T-helper 1 cell (primary cell): ENCODE measurements at places on chromosomes 12 and 14.

DNA sequence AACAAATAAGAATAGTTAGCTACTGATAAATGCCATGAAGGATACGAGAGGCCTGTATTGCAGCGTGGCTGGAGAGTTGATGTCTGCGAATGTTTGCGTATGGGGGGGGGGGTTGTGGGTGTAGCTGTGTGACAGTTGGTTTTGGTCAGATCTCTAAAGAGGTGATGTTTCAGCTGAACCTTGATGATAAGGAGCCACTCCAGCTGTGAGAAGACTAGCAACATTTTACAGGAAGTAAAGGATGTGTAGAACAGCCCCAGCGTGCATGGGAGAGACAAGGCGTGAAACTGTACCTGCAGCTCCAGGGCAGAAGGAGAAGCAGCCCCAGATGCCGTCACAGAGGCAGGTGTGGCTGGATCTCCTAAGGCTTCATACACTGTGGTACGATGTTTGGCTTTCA lies 416.9 kb downstream of the TMEM132D start:
- no peak for DNase-seq

- DNase-seq = no peak
These were observed 70.2 kb upstream of the TBX5 start for GRCh38 chr12:114476159-114476558.

- DNase-seq = no peak
These were observed 35.2 kb downstream of the SLC8B1 start for GRCh38 chr12:113299619-113300237.

GRCh38 chr12:24378548-24379407 lies 429.3 kb upstream of the SOX5 start:
- no peak for DNase-seq

DNA sequence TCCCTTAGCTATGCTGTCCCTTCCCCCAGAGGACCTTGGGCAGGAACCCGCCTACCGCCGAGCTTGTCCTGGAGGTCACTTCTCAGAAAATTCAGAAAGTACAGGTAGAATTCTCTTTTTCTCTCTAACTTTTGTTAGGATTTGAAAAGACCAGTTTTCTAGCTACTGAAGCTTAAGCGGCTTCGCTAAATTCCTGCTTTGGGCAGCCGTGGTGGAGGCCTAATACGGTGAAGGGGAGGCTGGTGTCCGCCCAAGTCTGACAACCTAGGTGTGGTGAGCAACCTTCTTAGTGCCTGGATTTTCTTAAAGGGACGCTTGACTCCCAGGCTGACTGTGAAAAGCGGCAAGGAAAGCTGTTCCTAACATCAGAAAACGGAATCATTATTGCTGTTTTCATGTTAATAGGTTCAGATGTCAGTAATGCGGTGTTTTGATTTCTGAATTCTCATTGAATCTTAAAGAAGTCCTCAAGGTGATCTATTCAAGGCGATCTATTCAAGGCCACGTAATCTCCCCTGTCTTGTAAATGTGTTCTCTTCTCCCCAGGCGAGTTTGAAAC lies 835 bp downstream of the FGD4 start:
- no peak for DNase-seq

DNA sequence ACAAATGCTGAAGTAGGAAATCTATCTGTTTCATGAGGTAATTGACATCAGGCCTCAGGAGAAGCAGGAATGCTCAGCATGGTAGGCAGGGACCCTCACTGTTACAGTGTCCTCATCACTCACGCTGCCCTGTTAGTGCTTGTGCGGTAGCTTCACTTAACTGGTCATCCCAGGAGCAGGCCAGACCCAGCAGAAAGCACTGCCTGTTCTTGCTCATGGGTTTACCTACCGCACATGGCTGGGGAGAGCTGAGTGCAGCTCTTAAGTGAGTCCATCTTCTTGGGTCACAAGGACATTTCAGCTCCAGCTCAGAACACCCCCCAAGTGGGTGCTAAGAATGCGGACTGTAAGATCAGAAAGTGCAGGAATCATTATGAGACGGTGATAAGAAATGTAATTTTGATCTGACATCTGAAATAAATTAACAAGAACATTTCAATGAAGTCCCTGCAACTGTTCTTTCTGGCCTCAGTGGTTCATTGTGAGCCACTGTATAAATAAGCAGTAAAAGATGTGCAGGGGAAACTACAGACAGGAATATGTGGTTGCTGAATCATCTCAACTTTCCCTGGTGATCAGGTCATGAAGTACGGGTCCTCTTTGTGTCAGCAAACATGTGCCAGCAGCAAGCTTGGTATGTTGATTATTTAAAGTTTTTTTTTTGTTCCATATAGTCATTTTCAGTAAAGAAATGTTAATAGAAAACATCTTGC lies 757.7 kb upstream of the TMEM132C start:
- no peak for DNase-seq

GRCh38 chr12:23944067-23944466 lies 5.4 kb downstream of the SOX5 start:
- no peak for DNase-seq

GRCh38 chr12:10395390-10395998 lies 5.7 kb upstream of the KLRK1 start:
- DNase-seq = no peak

DNA sequence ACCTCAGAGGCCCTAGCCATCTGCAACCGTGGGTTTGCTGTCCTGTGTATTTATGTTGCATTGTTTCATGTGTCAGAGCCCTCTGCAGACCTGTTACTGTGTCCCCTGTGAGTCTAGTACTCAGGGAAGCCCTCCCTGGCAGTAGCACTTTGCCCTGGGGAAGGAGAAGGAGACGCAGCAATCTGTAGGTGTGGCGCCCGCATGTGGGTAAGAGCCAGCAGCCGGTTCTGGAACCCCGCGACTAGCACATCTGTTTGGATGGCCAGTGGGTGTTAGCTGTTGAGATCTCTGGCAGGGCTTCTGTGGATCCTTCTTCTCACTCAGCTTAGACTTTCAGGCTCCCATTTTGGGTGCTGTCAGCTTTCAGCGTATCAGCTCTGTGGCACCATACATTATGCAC lies 57.0 kb downstream of the TECPR2 start:
- no peak for DNase-seq

GRCh38 chr14:35949920-35950513 lies 123.9 kb downstream of the BRMS1L start:
- no peak for DNase-seq

GRCh38 chr12:112979041-112979680 lies 842 bp downstream of the OAS2 start:
- DNase-seq = no peak

GRCh38 chr12:66531766-66532165 lies 147.1 kb downstream of the GRIP1 start:
- no peak for DNase-seq

DNA sequence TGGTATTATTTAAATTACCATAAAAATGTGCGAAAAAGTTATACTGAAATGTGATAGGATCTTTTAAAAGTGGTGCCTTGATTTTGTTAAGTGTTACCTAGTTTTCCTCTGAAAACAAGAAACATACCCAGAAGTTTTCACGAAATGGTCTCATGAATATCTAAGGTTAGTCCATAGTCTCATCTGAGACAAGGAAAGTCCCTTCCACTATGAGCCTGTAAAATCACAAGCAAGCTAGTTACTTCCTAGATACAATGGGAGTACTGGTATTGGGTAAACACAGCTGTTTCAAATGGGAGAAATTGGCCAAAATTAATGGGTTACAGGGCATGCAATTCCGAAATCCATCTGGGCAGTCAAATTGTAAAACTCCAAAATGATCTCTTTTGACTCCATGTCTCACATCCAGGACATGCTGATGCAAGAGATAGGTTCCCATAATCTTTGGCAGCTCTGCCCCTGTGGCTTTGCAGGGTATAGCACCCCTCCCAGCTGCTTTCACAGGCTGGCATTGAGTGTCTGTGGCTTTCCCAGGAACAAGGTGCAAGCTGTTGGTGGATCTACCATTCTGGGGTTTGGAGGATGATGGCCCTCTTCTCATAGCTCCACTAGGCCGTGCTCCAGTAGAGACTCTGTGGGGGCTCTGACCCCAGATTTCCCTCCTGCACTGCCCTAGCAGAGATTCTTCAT lies 271.4 kb downstream of the NAV3 start:
- DNase-seq = no peak

GRCh38 chr12:22266101-22266500 lies 68.4 kb downstream of the ST8SIA1 start:
- no peak for DNase-seq

GRCh38 chr12:121300083-121300819 lies 3.7 kb upstream of the CAMKK2 start:
- DNase-seq = no peak

GRCh38 chr12:25417071-25417470 lies 136.0 kb downstream of the LMNTD1 start:
- no peak for DNase-seq
